ENCODE measurements at places on chromosomes 7 and 10. TPM values are rescaled to one million over a fixed set of nuclear protein-coding genes. Genes with fewer than 3 reads are reported as not detected.

GRCh38 chr7:132464740-132465139 lies 111.5 kb downstream of the PLXNA4 start:
- DNase-seq: no peak

The ADO gene
- 35.8 TPM for total RNA-seq

- DNase-seq: no peak
Measured at GRCh38 chr10:110612629-110613028, 31.5 kb upstream of the RBM20 start.

DNA sequence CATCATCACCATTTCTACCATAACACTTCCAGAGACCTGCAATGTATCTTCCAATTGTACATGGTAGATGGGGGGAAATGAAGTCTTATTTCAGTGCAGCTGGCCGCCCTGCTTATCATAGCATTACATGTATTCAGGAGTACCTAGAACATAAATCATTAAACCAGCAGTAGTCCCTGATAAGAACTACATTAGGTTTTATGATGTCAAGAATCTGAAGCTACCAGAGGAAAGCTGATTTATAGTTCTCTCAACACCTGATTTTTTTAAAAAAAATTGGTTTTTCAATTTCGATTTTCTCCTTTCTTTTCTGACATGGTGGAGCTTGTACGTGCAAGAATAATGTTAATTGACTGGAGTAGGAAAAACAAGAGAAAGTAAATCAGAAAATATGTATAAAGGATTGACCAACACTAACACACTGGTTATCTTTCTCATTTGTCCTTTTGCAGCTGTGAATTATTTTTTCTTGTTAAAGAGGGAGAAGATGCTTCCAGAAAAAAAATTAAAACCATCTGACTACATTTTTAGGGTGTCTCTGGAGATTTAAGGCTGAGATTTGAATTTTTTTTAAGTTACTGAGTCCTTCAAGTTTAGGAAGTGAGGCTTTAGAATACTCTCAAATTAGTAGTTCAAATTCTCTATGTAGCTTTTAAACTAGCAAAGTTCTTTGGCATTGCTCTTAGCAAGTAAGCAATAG lies 59.1 kb downstream of the CSTF2T start:
- DNase-seq: no peak

The HHEX gene
- 0.92 TPM for total RNA-seq

DNA sequence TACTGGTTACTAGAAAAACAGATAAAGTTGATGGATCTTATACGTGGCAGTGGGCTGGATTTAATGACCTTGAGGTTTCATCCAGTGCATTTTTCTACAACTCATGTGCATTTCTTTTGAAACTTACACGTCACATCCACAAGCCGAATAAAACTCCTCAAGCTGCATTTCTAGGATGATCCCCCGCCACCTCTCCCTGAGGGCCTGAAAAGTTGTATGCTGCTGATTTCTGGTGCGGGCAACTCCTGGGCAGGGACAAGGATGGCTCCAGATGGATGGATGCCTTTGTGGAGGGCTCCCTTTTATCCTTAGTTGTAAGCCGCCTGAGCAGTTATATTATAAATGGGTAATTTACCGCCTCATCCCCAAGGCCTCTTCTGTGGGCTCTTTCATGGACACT lies 1091.1 kb downstream of the LRMDA start:
- no peak for DNase-seq

The MYL10 gene
- 5.1 TPM for total RNA-seq

- no peak for DNase-seq
Measured at GRCh38 chr10:113859261-113859660, 4.8 kb downstream of the NHLRC2 start.

- no peak for DNase-seq
Measured at GRCh38 chr10:133264461-133264860, 12.2 kb downstream of the ADAM8 start.

The ZNF467 gene
- total RNA-seq: 2.3 TPM

DNA sequence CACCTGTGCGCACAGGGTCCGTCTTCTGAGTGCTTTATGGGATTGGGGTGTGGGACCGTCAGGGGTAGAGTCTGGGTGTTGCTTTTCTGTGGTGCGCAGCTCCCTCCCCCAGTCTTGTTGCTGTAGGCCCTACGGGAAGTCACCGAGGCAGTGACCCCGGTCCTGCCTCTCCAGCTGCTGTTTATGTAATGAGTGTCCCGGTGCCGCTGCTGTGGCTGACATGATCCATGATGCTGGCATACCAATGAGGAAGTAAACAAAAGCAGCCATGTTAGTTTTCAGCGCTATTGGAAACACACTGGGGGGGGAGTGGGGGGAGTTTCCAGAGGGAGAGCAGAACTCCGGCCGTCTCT lies 1.1 kb downstream of the TRIM8 start:
- no peak for DNase-seq

The FFAR4 gene
- total RNA-seq: not detected

- DNase-seq: no peak
Measured at GRCh38 chr10:115355162-115355760, 262.1 kb downstream of the ATRNL1 start.

The MRLN gene
- not detected for total RNA-seq

- DNase-seq: no peak
Measured at GRCh38 chr10:53256623-53257022, 484.0 kb upstream of the MBL2 start.

DNA sequence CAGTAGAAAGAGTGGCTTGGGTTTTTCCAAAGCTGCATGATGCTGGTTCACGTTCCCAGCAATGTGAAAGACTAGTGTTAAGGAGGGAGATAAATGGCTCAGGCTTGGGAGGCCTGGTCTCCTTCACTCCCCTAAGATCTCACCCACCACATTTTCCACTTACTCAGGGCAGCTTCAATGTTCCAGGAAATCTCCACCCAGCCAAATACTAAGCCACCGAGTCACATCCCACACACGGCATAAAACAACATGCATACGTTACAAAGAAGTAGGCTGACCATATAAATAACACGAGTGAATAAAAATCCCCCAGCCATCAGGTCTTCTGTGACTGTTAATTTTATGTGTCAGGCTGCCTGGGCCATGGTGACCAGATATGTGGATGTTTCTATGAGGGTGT lies 303.5 kb downstream of the SFMBT2 start:
- DNase-seq: no peak

The UCN3 gene
- total RNA-seq: not detected

All from chondrocyte (in vitro differentiated cells).